Fibroblast of lung (primary cell): ENCODE measurements at places on chromosomes 3 and 15.

GRCh38 chr3:115792206-115792955 lies 169.1 kb downstream of the GAP43 start:
- DNase-seq, result peak; percentile 40

- no peak for DNase-seq
These were observed 396.1 kb downstream of the UNC13C start for GRCh38 chr15:54374184-54374952.

GRCh38 chr3:10238345-10239183 lies 9.7 kb upstream of the TATDN2 start:
- DNase-seq, result no peak

DNA sequence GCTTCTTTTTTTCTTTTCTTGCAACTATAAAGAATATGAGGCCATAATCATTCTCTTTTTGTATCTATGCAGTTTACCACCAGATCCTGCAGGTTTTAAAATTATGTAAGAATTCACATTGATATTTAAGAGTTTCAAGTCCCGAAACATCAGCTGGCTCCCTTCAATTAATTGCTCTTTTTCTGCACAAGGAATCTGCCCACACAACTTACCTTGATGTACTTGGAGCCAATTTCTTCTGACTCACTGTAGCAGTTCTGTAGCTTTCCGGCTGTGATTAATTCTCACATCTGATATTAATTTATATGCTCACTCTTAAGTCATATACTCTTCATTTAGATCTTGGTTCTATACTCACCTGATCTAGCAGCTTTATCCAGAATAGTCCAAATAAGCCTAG lies 781.8 kb downstream of the CADM2 start:
- DNase-seq, result no peak

DNA sequence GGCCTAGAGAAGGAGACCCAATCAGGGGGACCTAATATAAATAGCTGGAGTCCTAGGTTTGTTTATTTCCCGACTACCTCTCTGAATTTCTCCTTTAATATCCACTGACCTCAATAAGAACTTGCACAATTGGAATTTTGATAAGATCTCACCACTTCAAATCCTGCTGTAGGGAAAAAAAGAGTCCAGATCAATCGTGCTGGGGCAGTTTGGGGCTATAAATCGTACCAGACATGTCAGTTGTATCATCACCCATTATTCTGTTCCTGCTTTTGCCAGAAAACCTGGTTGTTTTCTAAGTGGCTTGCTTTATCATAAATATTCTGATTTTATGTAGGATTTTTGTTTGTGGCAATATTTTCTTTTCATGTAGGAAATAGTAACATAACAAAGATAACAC lies 281.3 kb downstream of the DIPK2A start:
- no peak for DNase-seq

DNA sequence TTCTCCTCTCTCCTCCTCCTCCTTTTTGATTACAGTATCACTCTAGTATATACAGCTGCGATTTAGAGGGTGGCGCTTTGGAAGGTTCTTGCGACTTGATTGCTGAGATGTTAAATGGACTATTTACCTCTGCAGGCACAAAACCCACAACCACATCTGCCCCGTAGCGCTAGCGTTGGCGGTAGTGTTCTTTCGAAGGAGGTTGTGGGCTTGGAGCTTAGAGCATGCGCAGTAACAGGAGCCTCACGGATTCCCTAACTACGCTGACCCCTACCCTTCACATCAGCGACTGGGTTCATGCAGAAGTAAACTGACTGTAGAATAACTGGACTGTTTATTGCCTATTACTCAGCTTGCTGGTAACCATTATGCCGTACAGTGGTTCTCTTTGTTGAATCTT lies 58.0 kb downstream of the CGGBP1 start:
- DNase-seq, result peak; percentile 34

DNA sequence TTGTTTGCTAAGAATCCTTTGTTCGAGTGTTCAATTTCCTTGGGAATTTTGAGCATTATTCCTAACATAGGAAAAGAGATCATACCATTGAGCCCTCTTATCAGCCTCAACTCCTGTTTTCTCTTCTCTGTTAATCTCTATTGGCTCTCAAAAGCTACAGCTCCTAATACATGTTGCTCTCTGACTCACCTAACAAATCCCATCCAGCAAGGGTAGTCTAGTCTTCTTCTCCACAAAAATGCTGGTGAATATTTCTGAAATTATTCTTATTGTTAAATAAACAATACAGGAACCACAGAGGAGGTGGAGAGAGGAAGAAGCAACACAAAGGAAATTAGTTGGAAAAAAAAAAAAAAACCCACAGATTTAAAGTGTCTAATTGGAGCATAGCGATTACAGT lies 325.8 kb upstream of the NAALADL2 start:
- DNase-seq, result peak; percentile 5

DNA sequence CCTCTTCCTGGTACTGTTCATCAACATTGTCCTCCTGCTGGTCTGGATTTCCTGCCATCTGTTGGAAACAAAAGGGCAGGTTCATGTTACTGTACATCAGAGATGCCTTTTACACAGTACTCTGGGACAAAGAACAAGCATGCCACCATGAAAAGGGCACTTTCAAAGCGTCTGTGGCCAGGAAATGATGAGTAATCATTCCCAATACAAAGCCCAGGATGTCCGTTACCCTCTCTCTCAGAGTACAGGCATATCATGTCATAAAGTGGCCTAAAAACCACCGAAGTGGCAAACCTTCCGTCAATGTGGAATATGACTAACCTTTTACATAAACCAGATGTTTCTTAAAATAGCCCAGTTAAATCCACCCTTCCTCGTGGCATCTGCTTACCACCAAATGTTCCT lies 71.2 kb downstream of the GOLIM4 start:
- peak; percentile 91 for DNase-seq

DNA sequence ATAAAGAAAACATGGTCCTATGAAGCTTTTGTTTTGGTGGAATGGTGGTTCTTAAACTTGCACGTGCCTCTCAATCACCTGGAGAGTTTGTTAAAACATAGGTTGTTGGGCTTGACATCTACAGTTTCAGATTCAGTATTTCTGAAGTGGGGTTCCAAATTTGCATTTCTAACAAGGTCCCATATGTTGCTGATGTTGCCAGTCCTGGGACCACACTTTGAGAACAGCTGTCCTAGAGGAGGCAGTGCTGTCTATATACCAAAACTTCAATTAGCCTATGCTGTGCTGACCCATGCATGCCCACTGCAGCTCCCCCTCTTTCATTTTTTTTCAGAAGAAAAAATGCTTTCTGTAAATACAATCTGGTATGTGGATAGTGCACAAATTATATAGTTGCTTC lies 31.3 kb downstream of the ALCAM start:
- DNase-seq, result no peak

DNA sequence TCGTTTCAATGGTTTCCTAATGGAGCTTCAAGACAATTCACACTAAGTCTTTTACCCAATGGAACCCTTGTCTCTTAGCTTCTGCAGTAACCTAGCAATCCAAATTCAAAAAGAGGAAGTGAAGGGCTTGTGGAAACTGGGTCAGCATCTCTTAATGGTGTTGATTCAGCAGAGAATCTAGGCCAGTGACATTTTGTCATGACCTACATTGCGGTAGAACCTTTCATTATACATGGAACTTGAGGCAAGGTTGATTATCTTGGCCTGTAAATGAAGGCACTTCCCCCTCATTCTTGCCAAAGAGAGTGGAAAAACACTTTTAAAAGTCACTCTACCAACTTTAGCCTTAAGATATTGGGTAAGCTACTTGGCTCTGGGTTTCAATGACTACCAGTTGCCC lies 42.8 kb downstream of the C2CD4B start:
- no peak for DNase-seq

GRCh38 chr3:150545419-150546225 lies 674 bp downstream of the SERP1 start:
- peak; percentile 24 for DNase-seq

DNA sequence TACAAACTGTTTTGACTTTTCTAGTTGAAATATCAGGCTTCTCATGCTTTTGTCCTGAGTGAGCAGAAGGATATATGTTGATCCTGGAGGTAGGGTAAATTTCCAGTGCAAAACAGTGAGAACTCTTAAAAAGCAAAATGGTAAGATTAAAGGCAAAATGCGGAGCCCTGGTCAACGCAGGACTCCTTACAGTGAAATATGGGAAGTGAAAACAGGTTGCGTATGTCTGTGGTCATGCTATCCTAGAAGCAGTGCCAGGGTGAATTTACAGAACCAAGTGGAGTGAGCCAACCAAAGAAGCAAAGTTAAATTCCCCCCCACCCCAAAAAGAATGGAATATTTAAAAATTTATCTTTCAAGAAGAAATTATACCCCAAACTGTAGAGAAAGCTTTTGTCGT lies 256.4 kb downstream of the NR2F2 start:
- no peak for DNase-seq

- peak; percentile 34 for DNase-seq
These were observed 609 bp downstream of the GOLGA8A start for GRCh38 chr15:34436956-34437442.

DNA sequence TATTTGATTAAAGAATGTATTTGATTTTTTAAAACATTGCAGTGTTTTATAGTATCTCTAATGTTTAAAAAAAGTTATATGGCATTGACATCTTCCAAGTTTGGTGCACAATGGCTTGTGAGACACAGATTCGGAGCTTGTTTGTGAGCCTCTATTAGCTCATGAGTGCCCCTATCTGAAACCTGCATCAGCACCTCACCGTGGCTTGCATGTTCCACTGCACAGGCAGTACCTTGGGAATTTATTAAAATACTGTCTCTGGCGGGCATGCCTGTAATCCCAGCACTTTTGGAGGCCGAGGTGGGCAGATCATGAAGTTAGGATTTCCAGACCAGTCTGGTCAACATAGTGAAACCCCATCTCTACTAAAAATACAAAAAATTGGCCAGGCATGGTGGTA lies 6.8 kb upstream of the RTP2 start:
- DNase-seq, result no peak

DNA sequence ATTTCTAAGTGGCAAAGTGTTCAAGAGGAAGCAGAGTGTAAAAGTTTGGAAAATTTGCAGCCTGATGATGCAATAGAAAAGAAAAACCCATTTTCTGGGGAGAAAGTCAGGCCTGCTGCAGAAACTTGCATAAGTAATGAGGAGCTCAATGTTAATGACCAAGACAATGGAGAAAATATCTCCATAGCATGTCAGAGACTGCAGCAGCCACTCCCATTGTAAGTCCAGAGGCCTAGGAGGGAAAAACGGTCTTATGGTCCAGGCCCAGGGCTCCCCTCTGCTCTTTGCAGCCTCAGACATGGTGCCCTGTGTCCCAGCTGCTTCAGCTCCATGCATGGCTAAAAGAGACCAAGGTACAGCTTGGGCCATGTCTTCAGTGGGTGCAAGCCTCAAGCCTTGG lies 96.6 kb upstream of the GMNC start:
- DNase-seq, result no peak

GRCh38 chr15:84799511-84800187 lies 17.5 kb upstream of the ALPK3 start:
- no peak for DNase-seq

- no peak for DNase-seq
These were observed 465.3 kb upstream of the AGTR1 start for GRCh38 chr3:148232389-148232788.

GRCh38 chr3:23550402-23550801 lies 255.4 kb upstream of the UBE2E1 start:
- DNase-seq, result no peak

GRCh38 chr3:149815728-149816127 lies 2.7 kb downstream of the RNF13 start:
- no peak for DNase-seq

- peak; percentile 73 for DNase-seq
These were observed 52.1 kb downstream of the VGLL4 start for GRCh38 chr3:11591391-11592282.

DNA sequence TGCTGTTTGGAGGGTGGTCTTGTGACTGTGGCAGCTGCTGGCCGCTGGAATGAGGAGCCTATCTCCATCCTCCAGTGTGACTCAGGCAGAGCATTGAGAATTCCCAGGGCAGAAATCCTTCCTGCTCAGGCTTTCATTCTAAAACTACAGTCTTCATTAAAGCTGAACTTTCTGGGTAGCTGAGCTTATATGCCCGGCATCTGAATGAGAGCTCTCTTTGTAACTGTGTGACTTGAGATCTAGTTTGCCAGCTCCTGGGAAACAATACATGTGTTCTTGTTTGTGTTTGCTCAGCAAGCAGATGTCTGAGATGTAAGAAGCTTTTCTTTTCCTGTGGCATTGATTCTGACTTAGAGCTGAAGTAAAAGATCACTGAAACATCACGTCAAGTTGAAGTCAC lies 22.4 kb downstream of the RLBP1 start:
- no peak for DNase-seq

DNA sequence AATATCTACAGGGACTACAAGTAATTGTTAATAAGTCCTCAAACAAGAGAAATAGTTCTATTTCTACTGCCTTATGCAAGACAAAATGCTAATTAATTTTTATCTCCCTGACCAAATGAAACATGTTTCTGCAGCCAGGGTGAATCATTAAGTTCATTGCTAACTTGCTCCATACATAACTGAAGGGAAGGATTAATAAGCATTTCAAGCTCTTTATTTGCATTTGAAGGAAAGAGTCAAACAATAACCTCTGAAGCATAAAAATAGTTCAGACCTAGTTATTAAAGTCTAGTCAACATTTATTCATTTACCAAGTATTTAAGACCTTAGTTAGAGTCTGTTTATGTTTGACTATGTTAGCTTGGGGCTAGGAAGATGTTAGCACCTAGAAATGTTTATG lies 120.0 kb downstream of the ATP1B3 start:
- no peak for DNase-seq

DNA sequence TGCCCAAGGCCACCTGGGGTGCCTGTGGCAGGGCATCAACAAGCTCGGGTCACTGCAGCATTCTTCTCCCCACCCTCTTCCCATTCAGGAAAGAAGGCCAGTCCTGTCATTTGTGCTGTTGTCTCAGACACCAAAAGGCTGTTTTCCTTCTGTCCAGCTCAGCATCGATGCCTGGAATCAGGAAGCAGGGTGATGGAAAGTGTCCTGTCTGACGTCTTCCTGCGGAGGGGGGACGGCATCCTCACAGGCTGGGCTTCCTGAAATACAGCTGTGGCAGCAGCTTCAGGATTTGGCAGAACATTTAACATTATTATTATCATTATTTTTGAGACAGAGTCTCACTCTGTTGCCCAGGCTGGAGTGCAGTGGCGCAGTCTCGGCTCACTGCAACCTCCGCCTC lies 33.0 kb upstream of the ANKDD1A start:
- DNase-seq, result no peak

GRCh38 chr15:60572541-60573421 lies 93.8 kb upstream of the ICE2 start:
- DNase-seq, result no peak

- DNase-seq, result peak; percentile 33
These were observed 6.1 kb downstream of the CRYBG3 start for GRCh38 chr3:97827741-97828471.

GRCh38 chr15:96560246-96560895 lies 229.9 kb downstream of the NR2F2 start:
- DNase-seq, result no peak

DNA sequence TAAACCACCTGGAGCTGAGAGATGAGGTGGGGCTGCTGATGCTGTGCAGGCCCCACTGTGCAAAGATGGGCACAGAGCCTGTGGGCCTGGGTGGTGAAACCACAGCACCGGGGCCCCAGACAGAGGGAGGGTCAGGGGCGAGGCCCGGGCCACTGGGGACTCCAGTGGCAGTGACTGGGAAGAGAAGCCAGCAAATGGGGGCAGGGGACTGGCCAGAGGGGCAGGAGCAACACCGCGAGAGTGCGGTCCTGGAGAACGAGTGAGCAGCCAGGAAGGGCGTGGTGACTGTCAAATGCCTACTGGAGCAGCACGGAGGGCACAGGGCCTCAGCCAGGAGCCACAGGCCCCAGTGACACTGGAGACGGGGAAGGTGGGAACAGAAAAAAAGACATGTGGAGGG lies 39.8 kb downstream of the HCN4 start:
- DNase-seq, result no peak

- DNase-seq, result peak; percentile 46
These were observed 340.7 kb upstream of the C2CD4B start for GRCh38 chr15:62505762-62506161.
